Stomach (tissue), 19 donors: ENCODE measurements at places on chromosomes 16 and 17. TPM values are rescaled to one million over a fixed set of nuclear protein-coding genes. Genes with fewer than 3 reads are reported as not detected.

DNA sequence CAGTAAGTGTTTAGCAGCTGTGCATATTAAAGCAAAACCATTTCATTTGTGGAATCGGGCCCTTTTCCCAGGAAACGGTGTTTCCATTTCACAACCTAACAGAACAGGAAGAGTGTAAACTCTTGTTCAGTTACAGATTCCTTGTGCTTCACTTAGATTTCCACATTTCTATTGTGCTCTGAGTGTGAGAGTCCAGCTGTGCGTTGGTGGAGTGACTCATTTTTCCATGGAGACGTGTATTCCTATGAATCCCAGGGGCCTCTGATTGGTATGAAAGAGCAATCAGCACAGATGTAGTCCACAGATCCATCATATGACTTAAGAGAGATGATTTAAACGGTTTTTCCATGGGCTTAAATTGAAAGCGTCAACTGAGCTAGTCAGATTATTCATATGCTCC lies 13.3 kb upstream of the CAVIN1 start:
- H3K4me3 ChIP-seq = no peak overlapping the region
- peak overlapping the region; percentile 69 for H3K27ac ChIP-seq
- no peaks in the 10 kb centered on the region for H3K27me3 ChIP-seq
- H3K36me3 ChIP-seq = no peaks in the 10 kb centered on the region
- H3K4me1 ChIP-seq = peaks cover 5% of the 10 kb centered on the region

DNA sequence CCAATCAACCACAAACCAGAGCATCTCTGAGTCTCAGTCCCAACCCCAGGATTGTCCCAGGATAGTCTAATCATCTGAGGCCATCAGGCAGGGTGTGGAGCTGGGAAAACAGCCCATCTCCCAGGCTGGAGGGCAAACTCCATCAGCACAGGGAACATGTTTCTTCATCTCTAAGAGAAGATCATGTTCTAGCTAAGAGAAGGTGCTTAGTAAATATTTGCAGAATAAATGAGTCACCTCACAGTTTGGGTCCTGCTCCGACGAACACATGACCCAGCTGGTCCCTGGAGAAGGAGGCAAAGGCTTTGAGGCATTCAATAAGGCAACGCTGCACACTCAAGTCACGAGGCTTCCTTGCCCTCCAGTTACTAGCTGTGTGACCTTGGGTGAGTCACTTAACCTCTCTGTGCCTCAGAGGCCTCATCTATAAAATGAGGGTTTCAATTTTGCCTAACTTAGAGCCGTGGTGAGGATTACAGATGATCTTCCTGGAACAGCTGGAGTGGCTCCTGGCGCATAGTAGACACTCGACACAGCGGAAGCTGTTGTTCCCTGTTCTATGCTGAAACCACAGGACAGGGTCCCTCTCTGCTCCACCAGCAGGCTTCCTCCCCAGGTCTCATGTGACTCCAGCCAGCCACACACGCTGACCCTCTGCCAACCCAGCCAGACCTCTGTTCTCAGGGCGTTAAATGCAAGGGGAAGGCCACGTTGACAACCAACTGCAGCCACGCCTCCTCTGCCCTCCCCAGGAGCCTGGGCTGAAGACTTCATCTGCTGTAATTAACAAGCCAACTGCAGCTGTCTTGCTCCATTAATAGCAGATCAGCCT lies 10.3 kb upstream of the RPL38 start:
- peaks cover 25% of the 10 kb centered on the region for H3K27me3 ChIP-seq
- H3K36me3 ChIP-seq = no peaks in the 10 kb centered on the region
- H3K27ac ChIP-seq = peak overlapping the region; percentile 56
- no peaks in the 10 kb centered on the region for H3K4me1 ChIP-seq
- DNase-seq = peak; percentile 43

Gene RNF222
- total RNA-seq = not detected

Gene CES5A
- total RNA-seq = not detected

- no peak overlapping the region for H3K4me3 ChIP-seq
- no peaks in the 10 kb centered on the region for H3K36me3 ChIP-seq
- peak overlapping the region; percentile 99 for H3K27ac ChIP-seq
- DNase-seq = peak; percentile 71
- H3K27me3 ChIP-seq = no peaks in the 10 kb centered on the region
Observed at GRCh38 chr17:7354262-7354843, 603 bp upstream of the TMEM95 start.

GRCh38 chr17:6457688-6458459 lies 13.6 kb downstream of the PIMREG start:
- no peak overlapping the region for H3K4me3 ChIP-seq
- peaks cover 17% of the 10 kb centered on the region for H3K4me1 ChIP-seq
- no peaks in the 10 kb centered on the region for H3K36me3 ChIP-seq
- DNase-seq = peak; percentile 62
- H3K27me3 ChIP-seq = peaks cover 10% of the 10 kb centered on the region

- peak within 1 kb of the TSS; percentile 89 for H3K27ac ChIP-seq
- peak within 1 kb of the TSS; percentile 99 for H3K4me3 ChIP-seq
- peaks cover 16% of the 10 kb centered on the region for H3K36me3 ChIP-seq
- no peaks in the 10 kb centered on the region for H3K27me3 ChIP-seq
- H3K4me1 ChIP-seq = peaks cover 45% of the 10 kb centered on the region
Observed at GRCh38 chr16:1612320-1613111, at the start of gene CRAMP1. CRAMP1 (plus strand) TSS chr16:1612360; CDS start chr16:1614640, 2,280 bp downstream.

Gene TVP23A
- total RNA-seq = 4.4 TPM

- H3K4me1 ChIP-seq = peaks cover 76% of the 10 kb centered on the region
- no peak for DNase-seq
- H3K27me3 ChIP-seq = peaks cover 39% of the 10 kb centered on the region
- H3K36me3 ChIP-seq = no peaks in the 10 kb centered on the region
- peak overlapping the region; percentile 79 for H3K27ac ChIP-seq
Observed at GRCh38 chr16:57626420-57627170, 1.8 kb upstream of the ADGRG1 start.

Gene CNTD1
- not detected for total RNA-seq

Gene CDRT15L2
- not detected for total RNA-seq

DNA sequence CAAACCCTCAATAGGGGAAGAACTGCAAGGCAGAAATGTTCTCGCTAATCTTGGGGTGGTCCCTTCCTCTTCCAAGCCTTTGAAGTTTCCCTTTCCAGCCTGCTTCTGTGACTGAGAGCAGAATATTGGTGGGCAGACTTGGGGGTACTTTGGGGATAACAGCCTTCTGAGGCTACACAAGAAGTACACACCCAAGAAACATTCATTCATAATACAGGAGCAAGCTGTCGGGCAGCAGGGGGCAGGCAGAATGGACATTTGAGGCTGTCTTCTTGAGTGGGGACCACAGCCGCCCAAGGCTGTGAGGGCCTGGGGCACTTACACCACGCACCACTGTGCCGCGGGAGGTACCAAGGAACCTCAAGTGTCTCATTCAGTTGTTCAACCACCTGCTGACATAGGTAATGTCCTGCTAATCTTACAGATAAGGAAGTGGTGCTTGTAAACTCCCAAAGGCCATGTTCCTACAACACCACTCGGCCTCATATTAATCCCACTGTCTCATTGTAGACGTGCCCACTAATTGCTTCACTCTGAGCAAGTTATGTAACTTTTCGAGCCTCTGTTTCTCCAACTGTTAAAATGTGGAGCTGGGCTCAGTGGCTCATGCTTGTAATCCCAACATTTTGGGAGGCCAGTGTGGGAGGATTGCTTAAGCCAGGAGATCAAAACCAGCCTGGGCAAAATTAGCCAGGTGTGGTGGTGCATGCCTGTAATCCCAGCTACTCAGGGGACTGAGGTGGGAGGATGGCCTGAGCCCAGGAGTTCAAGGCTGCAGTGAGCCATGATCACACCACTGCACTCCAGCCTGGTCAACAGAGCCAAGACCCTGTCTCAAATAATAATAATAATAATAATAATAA lies 2.5 kb upstream of the MRPS23 start:
- H3K4me1 ChIP-seq = peaks cover 82% of the 10 kb centered on the region
- H3K36me3 ChIP-seq = peaks cover 11% of the 10 kb centered on the region
- peak overlapping the region; percentile 92 for H3K27ac ChIP-seq
- no peaks in the 10 kb centered on the region for H3K27me3 ChIP-seq

Gene TTYH2
- 0.58 TPM for total RNA-seq

GRCh38 chr16:51151961-51152663 lies 1.0 kb upstream of the SALL1 start:
- H3K27ac ChIP-seq = peak overlapping the region; percentile 64
- H3K4me3 ChIP-seq = peak overlapping the region; percentile 53
- peaks cover 39% of the 10 kb centered on the region for H3K4me1 ChIP-seq
- no peaks in the 10 kb centered on the region for H3K36me3 ChIP-seq
- DNase-seq = peak; percentile 34
